Activated T-helper 2 cell treated with anti-CD3 and anti-CD28 coated beads, Interferon-gamma antibody, Interleukin-2, Interleukin-4, amounts not matched to agents 10 μg/mL and 5 μg/mL and 100 μg/mL, durations not matched to agents 14 hours and 24 hours and 36 hours (primary cell): ENCODE measurements at places on chromosomes 16 and 17. TPM values are rescaled to one million over a fixed set of nuclear protein-coding genes. Genes with fewer than 3 reads are reported as not detected.

- peaks cover 59% of the 10 kb centered on the region for H3K36me3 ChIP-seq
- DNase-seq: no peak
- peaks cover 27% of the 10 kb centered on the region for H3K4me1 ChIP-seq
- no peak overlapping the region for H3K27ac ChIP-seq
- no peak overlapping the region for H3K4me3 ChIP-seq
- no peaks in the 10 kb centered on the region for H3K27me3 ChIP-seq
Observed at GRCh38 chr17:39904990-39905288, 13.5 kb downstream of the GSDMB start.

DNA sequence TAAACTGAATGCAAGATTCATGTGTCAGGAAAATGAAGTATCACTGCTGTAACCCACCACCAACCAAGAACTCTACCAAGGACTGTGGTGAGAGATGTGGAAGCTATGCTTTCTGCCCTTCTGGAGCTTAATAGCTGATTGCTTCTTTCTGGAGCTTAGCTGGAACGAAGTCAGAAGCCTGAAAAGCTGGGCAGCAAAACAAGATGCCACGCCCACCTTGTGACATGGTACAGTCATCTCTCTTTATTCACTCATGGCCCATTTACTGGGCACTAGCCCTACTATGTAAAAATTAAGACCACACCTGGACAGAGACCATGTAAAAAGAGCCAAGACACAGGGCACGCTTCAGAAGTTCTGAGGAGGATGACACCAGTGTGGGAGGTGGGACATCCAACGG is 48.1 kb downstream of the TEX2 start:
- no peak overlapping the region for H3K4me3 ChIP-seq
- DNase-seq: no peak
- H3K36me3 ChIP-seq: peaks cover 19% of the 10 kb centered on the region

- no peaks in the 10 kb centered on the region for H3K36me3 ChIP-seq
- peaks cover 13% of the 10 kb centered on the region for H3K27me3 ChIP-seq
- H3K4me3 ChIP-seq: no peak overlapping the region
- DNase-seq: peak; percentile 10
Observed at GRCh38 chr17:57747221-57748017, 2.3 kb upstream of the CCDC182 start.

GRCh38 chr16:11175787-11176341 is 80.1 kb downstream of the SOCS1 start:
- no peaks in the 10 kb centered on the region for H3K27me3 ChIP-seq
- H3K36me3 ChIP-seq: peaks cover 49% of the 10 kb centered on the region
- H3K4me3 ChIP-seq: no peak overlapping the region
- peak; percentile 35 for DNase-seq

DNA sequence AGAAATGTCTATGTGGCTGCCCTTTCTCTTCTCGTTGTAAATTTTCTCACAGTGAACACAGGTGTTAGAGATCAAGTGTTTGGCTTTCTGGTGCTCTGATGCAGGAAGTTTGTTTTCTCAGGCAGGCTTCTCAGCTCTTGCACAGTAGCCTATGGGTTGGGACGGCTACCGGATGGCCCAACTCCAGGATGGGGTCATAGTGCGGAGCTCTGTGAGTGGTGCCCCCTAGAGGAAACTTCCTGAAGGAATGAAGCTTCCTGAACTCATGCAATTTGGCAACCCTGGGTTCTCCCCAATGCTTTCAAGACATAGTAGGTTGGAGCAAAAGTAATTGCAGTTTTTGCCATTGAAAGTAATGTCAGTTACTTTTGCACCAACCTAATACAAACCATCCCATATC is 407.5 kb upstream of the HSBP1 start:
- no peaks in the 10 kb centered on the region for H3K27me3 ChIP-seq
- no peak for DNase-seq
- H3K27ac ChIP-seq: no peak overlapping the region
- no peaks in the 10 kb centered on the region for H3K4me1 ChIP-seq

GRCh38 chr16:58853854-58854791 is 120.0 kb upstream of the GOT2 start:
- no peaks in the 10 kb centered on the region for H3K4me1 ChIP-seq
- no peak overlapping the region for H3K4me3 ChIP-seq
- H3K27ac ChIP-seq: no peak overlapping the region
- H3K36me3 ChIP-seq: no peaks in the 10 kb centered on the region
- H3K27me3 ChIP-seq: no peaks in the 10 kb centered on the region

DNA sequence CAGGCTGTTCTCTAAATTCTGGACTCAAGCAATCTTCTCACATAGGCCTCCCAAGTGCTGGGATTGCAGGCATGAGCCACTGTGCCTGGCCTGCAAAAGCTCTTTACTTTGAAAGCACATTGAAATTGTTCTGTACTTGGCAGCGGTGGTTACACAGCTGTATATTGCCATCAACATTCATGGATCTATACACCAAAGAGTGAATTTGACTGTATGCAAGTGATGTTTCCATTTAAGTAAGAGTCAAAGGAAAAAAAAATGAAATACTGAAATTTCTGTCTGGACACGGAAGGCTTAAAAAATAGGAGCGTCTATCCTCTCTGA is 450.6 kb upstream of the PSMD7 start:
- no peaks in the 10 kb centered on the region for H3K36me3 ChIP-seq
- H3K4me1 ChIP-seq: no peaks in the 10 kb centered on the region
- no peaks in the 10 kb centered on the region for H3K27me3 ChIP-seq
- no peak for DNase-seq

- no peak overlapping the region for H3K27ac ChIP-seq
- H3K4me3 ChIP-seq: no peak overlapping the region
- no peaks in the 10 kb centered on the region for H3K36me3 ChIP-seq
Observed at GRCh38 chr17:8391711-8392110, 5.9 kb downstream of the RNF222 start.

- H3K4me1 ChIP-seq: peaks cover 32% of the 10 kb centered on the region
- H3K27me3 ChIP-seq: no peaks in the 10 kb centered on the region
- H3K4me3 ChIP-seq: peak overlapping the region; percentile 92
Observed at GRCh38 chr17:32350666-32351418, 885 bp downstream of the ZNF207 start.

DNA sequence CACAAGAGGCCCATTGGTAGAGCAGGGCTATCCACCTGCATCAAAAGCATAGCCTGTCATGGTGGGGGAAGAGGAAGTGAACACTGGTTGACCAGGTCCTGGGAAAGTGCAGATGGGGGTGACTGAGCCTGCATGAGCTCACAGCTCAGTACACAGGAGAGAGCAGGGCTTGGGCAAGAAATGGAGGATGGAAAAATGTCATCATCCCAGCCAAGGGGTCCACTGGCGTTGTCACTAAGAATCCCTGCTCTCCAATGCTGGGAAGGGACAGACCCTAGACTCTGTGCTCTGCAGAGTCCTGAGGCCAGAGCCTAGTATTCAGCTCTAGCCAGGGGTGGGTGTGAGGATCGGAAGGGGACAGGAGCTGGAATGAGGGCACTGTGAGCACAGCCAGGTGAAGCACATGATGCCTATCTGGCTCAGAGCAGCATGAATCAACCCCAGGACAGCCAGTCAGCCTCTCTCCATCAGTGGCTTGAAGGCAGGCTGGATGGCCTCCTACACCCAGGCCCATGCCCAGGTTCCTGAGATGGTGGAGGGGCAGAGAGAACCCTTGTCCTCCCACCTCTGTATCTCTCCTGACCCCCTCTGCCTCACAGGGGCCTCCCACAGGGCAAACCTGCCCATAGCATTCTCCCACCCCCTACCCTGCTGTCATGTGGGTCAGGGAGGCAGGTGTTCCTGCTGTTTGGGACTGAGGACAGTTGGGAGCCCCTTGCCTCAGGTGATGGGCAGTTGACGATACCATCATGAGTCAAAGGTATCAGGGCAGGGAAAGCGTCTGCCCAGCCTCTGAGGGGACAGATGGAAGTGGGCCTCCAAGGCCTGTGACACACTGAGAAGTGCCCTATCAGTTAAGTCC is 13.8 kb upstream of the CTCF start:
- peak overlapping the region; percentile 81 for H3K27ac ChIP-seq
- H3K36me3 ChIP-seq: peaks cover 15% of the 10 kb centered on the region
- H3K4me3 ChIP-seq: no peak overlapping the region
- no peak for DNase-seq
- no peaks in the 10 kb centered on the region for H3K27me3 ChIP-seq
- peaks cover 27% of the 10 kb centered on the region for H3K4me1 ChIP-seq

DNA sequence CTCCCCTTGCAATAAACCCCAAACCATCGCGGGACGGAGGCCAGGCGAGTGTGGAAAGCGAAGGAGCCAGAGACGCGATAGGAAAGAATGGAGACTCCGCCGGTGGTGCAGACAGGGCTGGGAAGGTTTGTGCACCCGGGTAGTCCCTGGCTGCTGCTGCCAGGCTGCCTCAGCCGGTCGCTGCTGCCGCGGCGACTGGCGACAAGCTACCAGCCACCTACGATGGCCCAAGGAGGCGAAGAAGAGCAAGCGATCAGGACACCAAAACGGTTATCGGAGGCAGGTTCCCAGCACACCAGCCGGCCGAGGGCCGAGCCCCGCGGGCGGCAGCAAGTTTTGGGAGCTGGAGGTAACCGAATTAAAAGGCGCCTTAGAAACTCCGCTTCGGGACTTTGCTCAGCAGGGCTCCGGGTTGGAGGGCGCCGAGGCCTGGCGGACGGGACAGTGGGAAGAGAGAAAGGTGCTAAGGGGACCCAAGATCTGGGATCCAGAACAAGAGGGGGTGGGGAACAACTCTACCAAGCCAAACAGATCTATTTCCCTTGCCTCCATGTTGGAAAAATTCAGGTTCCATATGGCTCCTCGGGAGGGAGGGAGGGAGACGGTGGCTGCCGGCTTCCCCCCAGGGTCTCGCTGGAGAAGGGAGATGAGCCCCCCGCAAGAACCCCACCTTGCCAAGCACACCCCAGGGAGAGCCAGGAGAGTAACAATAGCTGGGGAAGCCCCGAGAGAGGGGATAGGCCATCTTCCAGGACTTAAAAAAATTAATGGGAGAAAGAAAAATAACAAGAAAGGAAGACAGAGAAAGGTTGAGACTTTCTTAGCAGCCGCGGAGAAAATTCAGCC is 9.7 kb upstream of the HOXB2 start:
- H3K4me3 ChIP-seq: peak overlapping the region; percentile 79
- H3K36me3 ChIP-seq: peaks cover 7% of the 10 kb centered on the region
- H3K27me3 ChIP-seq: peaks cover 21% of the 10 kb centered on the region
- no peak overlapping the region for H3K27ac ChIP-seq

DNA sequence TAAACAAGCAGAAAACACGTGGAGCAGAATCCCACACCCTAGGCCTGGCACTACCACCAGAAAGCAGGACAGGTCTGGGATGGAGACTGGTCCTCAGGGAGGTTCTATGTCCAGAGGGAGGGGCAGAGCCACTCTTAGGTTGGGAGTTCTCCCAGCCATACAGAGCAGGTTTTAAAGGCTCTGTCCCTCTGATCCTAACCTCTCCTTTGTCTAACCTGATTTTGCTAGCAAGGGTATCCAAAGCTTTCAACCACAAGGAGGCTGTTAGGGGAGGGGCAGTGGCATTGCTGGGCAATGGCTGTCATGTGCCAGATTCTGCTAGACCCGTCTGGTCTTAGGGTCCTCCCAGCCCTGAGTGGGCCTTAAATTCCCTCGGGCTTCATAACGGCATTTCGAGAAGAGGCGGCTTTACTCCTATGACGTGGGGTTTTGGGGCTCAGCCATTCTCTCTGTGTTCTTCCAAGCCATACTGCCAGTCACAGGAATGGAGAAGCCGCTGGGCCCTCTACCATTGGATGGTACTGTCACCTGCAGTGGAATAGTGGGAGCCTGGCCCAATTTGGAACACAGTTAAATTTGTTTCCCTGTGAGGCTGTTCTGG is 5.7 kb downstream of the TPPP3 start:
- H3K36me3 ChIP-seq: no peaks in the 10 kb centered on the region
- no peak overlapping the region for H3K4me3 ChIP-seq
- H3K27ac ChIP-seq: no peak overlapping the region

- no peak for DNase-seq
- no peaks in the 10 kb centered on the region for H3K36me3 ChIP-seq
- peaks cover 33% of the 10 kb centered on the region for H3K27me3 ChIP-seq
- H3K4me1 ChIP-seq: peaks cover 5% of the 10 kb centered on the region
Observed at GRCh38 chr17:34487626-34488025, 91.8 kb upstream of the TMEM132E start.

DNA sequence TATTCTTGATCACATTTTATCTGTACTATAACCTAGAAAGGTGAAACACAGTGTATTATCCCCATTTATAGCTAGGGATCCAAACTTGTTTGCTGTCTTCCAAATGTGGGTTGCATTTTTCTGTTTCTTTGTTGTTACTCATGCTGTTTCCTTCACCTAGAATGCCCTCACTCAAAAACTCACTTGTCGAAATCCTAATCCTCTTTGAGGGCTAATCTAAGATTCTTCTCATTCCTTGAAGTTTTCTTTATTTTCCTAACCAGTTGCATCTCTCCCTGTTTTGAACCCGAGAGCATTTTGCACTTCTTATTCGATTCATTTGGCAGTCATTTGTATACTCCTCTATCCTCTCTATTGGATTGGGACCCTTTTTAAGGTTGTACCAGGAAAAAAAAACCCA is 9.6 kb downstream of the CALCOCO2 start:
- peaks cover 54% of the 10 kb centered on the region for H3K4me1 ChIP-seq
- H3K27ac ChIP-seq: no peak overlapping the region
- H3K36me3 ChIP-seq: peaks cover 50% of the 10 kb centered on the region
- H3K4me3 ChIP-seq: no peak overlapping the region

- no peaks in the 10 kb centered on the region for H3K27me3 ChIP-seq
- H3K4me1 ChIP-seq: peaks cover 34% of the 10 kb centered on the region
- DNase-seq: no peak
- no peak overlapping the region for H3K27ac ChIP-seq
- no peak overlapping the region for H3K4me3 ChIP-seq
Observed at GRCh38 chr17:20284022-20284421, 183.3 kb downstream of the LGALS9B start.

DNA sequence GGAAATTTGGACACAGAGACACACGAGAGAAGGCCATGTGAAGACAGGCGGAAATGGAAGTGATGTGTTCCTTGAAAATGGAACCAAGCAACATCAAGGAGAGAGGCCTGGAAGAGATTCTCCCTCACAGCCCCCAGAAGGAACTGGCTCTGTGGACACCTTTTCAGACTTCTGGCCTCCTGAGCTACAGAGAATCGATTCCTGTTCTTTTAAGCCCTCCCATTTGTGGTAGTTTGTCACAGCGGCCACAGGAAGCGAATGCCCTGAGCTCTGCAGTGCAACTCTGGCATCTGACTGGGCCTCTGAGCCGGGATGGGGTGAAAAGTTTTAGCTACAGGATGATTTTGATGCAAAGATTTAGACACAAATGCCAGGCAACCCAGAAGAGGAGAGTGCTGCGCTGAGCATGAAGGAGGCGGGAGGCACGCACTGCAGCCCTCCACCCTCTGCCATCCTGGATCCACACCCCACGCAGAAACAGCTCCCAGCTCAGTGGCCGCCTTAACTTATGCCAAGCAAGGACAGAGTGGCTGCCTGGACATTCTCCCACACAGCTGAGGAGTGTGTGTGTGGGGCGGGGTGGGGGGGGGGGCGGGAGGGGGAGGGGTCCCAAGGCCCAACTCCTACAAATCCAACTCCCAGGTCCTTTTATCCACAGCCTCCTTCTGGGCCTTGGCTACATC is 2.2 kb downstream of the TIMP2 start:
- H3K4me3 ChIP-seq: peak overlapping the region; percentile 53
- DNase-seq: no peak
- no peak overlapping the region for H3K27ac ChIP-seq
- no peaks in the 10 kb centered on the region for H3K36me3 ChIP-seq
- peaks cover 11% of the 10 kb centered on the region for H3K4me1 ChIP-seq

Gene NOD2
- total RNA-seq: 7.4 and 8.8 TPM in 2 replicates

Gene KRTAP3-1
- not detected in 2 replicates for total RNA-seq

Gene SLC12A3
- total RNA-seq: not detected in 2 replicates

Gene UNC45B
- total RNA-seq: not detected in 2 replicates

Gene SAMD14
- total RNA-seq: 2.0 and 2.4 TPM in 2 replicates

Gene MMP2
- total RNA-seq: 0.11 and 0.34 TPM in 2 replicates

Gene TNFRSF13B
- total RNA-seq: 0.14 TPM in 1 of 2 replicates, not detected in the other

Gene IRX3
- total RNA-seq: 0.74 and 0.96 TPM in 2 replicates

Gene DNAH17
- total RNA-seq: 0.11 and 0.30 TPM in 2 replicates

Gene SOX15
- total RNA-seq: 0.21 and 0.60 TPM in 2 replicates

Gene KCNJ18
- not detected in 2 replicates for total RNA-seq

Gene FNDC8
- not detected in 2 replicates for total RNA-seq
